ENCODE measurements at places on chromosomes 1 and 21.

DNA sequence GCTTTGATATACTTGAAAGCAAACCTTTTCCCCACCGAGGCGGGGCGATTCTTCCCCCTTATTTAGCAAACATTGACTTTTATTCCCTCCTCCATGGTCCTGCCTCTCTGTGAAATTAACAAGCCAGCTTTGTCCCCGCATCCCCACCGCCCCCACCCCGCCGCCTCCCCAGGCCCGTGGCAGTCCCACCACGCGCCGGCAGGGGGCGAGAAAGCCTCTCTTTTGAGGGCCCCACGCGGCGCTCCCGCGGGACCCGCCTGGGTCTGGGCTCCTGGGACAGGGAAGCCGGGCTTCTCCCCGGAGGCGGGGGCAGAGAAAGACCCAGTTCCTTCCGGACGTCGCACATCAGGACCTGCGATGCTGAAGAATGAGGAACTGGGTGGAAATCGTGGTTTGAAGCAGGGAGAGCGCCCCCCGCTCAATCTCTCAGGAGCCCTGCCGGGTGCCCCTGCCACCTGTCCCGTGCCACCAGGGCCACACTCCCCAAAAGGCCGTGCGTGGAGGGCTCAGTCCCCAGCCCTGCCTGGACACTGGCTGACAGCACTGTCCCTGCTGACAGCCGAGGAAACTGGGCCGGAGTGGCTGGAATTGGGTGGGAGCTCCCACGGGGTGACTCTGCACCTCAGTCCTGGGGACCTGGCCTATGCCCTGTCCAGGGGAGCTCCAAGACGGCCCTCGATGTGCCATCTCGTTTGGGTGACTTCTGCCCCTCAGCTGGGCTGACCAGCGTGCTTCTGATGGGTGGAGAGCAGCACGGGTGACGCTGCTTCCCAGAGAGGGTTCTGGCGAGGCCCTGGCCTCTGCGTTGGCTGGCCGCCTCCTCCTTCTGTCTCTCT lies 8.6 kb upstream of the ACTRT2 start:
- peak; percentile 72 for DNase-seq

- no peak for DNase-seq
Measured at GRCh38 chr1:94231746-94232145, 5.6 kb downstream of the ARHGAP29 start.

DNA sequence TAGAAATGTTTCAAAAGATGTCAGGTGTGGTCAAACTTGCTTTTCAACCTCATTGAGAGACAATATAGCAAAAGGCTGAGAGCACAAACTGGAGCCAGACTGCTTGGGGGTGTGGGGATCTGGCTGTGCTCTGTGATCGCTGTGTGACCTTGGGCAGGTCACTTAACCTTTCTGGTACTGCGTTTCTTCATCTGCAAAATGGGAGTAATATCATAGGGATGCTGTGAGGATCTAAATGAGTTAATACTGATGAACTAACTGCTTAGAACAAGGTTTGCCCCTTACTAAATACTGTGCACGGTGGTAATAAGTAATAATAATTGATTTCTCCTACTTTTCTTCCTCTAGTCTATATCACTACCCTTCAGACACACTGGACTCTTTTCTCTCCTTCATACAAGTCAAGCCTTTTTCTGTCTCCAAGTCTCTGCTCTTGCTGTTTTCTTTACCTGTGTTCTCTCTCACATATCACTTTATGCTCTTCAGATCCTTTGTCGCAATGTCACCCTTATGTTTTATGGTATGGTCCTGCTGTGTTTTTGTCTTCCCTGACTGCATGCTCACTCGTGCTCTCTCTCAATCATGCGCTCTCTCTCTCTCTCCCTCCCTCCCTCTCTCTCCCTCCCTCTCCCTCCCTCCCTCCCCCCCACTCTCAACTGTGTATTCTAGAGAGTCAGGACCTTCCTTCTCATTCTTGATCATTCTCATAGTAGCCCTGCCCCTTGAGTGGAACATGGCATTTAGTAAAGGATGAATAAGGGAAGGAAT lies 3.3 kb downstream of the MGST3 start:
- DNase-seq = no peak

DNA sequence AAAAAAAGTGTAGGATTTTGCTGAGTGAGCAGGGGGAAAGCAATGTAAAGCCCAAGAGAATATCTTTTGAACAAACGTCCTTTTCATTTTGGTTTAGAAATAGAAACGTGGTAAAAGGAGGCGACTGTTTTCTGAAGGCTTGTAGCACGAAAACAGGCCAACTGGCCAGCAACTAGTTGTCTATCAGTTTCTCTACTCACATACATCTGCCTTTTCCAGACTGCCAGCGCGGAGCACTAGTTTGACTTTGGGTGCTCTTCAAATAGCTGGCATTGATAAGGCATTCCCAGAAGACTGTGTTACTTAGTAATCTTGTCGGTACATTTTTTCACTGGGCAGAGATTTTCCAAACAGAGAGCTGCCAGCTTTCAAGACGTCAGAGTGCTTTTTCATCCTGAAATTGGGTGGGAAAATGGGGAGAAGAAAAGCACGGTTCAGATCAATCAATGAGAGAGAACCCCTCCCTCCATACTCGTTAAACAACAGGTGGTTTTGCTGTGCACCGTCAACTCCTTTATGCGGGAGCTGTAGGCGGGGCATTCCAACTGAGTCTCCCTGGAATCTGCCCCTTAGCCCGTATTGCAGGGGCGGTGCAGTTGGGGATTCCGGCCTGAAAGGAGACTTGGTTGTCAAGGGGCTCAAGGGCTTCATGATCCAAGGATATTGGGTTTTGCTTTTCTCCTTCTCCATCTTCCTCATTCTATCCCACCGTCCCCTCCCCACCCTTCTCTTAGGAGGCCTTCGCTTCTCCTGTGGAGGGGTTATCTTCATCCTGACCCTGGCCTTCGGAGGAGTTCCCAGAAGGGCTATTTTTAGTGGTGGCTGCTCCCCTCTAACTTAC lies 884 bp upstream of the LRRC8C start:
- no peak for DNase-seq

GRCh38 chr1:4315202-4315601 lies 339.2 kb upstream of the AJAP1 start:
- no peak for DNase-seq

DNA sequence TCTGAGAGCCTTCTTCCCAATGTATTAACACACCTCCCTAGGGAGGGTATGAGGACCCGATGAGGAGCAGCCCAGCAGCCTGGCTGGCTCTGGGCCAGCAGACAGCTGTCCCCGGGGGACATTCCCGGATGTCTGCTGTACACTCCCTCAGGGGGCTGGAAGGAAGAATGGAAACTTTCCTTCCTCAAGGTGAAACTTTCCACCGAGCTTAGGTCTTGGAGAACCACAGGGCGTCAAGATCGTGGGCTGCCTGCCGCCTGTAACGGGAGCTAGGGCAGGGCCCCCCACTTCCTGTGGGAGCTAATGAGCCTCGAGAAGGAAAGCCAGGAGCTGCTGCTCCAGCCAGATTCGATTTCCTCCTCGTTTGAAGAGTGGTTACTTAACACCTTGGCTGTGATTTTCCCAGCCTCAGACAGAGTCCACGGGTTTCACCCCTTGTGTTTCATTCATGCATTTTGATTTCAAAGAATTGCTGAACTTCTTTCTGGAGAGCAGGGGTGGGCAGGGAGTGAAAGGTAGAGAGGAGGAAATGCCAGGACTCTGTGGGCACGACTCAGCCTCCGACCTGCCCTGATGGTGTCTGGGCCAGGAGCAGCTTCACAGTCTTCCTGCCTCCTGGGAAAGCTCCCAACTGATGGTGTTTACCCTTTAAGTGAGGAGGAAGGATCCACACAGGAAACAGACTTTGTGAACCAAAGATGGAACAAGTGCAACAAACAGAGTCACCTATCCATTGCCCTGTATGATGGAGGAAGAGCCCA lies 29.7 kb downstream of the UBE2T start:
- no peak for DNase-seq

DNA sequence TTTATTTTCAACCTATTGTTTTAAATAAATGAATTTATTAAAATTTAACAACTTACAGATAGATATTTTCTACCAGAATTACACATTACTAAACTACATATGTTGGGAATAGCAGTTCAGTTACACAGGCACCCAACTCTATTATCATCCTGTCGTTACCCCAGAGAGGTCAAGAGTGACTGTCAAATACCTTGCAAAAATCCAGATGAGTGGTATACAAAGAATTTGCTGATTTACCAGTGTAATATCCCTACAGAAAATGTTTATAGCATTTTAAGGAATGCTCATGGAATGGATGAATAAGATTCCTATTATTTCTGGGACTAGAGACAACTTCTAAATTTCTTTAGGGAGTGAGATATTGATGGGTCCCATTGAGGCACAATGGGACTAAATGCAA lies 300.7 kb upstream of the RGS18 start:
- no peak for DNase-seq

- no peak for DNase-seq
Measured at GRCh38 chr1:47196622-47197021, 6.8 kb upstream of the PDZK1IP1 start.

- no peak for DNase-seq
Measured at GRCh38 chr1:22100168-22100567, 42.7 kb downstream of the WNT4 start.

- DNase-seq = no peak
Measured at GRCh38 chr1:232329103-232329813, 300.7 kb downstream of the SIPA1L2 start.

DNA sequence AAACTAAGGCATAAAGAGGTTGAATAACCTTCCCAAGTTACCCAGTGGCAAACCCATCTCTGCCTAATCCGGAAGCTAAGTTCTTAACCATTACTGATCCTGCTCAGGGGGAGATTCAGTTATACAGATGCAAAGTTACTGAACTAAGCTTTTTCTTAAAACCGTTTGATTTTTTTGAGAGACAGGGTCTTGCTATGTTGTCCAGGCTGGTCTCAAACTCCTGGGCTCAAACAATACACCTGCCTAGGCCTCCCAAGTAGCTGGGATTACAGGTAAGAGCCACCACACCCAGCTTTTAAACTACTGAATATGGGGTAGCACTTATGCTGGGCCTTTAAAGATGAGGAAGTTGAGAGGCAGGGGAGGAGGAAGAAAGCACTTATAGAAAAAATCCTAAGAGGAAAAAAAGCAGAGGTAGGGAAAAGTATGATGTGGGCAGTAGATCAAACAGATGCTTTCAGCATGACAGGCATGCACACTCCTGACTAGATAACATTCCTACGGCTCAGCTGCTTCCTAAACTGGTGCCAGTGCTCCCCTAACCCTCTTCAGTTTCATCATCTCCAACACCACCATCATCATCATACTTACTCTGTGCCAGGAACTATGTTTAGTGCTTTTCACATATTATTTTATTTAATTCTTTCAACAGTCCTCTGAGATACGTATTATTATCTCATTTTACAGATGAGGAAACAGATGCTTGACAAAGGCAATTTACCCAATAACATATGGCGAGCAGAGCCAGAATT lies 5.8 kb downstream of the PAFAH2 start:
- DNase-seq = no peak

GRCh38 chr21:42071146-42071737 lies at the start of gene UMODL1:
Gene UMODL1 (plus strand): TSS chr21:42071317. CDS start chr21:42071317, 0 bp downstream.
- DNase-seq = no peak

DNA sequence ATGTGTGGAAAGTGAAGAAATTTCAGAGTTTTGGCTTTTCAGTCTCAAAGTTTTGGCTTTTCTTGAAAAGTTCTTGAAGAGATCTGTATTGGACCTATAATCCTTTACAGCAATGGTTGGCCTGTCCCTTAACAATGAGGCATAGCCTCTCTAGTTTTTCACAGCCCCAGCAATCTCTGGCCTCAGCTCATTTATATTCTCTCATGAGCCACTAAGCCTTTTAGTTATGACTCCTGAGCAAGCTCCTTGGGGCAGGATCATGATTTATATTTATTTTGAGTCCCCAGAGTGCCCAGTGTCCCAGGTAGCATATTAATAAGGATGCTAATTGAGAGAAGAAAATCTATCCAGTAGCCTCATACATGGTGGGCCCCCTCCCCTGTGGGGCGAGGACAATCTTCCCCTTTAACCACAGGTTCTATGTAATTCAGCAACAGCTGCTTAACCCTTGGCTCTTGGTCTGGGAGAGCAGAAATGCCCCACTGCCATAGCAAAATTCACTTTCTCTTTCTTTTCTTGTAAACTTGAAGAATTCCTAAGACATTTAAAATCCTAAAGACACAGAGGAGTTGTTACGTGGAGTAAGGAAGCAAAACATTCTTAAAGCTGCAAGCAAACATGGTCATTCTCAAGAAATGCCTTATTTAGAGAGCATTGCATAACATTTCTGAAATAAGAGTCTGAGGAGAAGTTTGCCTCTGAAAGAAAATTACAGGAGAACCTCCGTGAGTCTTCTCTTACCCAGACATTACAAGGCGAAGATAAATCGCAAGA lies 6.3 kb downstream of the NGF start:
- DNase-seq = no peak

- DNase-seq = no peak
Measured at GRCh38 chr1:206855859-206856258, 9.6 kb upstream of the IL20 start.

DNA sequence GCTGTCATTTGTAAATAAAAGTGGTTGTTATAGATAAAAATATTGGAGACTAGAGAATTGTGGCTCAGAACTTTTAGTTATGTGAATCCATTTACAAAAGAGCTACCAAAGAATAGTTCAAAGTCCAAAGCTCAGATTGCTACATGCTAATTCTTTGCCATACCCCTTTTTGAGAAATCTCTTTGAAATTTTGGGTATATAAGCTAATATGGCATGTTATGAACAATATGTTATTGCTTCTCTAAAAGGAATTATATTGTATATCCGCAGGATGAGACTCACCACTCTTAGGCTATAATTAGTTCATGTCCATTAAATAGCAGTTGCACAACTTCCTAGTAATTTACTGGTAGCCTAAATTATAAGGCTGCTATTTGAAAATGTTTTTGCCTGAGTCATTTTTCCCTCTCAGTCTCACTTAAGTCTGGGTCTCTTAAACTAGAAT lies 178.0 kb downstream of the ZNF281 start:
- DNase-seq = no peak

DNA sequence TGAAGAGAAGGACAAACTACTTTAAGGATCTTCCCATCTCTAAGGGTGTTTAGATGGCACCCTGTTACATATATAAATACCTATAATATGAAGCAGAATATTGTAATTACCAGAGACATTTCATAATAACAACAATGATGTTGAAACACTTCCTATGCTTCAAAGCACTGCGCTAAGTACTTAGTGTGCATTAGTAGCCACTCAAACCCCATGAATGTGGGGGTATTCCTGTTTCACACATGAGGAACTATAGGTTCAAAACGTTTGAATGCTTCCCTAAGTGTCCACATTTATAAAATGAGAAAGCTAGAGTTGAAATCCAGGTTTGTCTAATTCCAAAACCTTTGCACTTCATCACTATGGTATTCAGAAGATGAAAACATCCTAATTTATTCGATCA lies 18.5 kb upstream of the OR10J5 start:
- DNase-seq = no peak

GRCh38 chr1:52635321-52636089 lies 2.5 kb downstream of the SHISAL2A start:
- DNase-seq = no peak

GRCh38 chr1:111471012-111471411 lies 2.8 kb upstream of the C1orf162 start:
- peak; percentile 11 for DNase-seq

- DNase-seq = no peak
Measured at GRCh38 chr1:173210716-173211231, 3.6 kb upstream of the TNFSF4 start.

Data from caudate nucleus (tissue), 63 donors.